ENCODE measurements at places on chromosomes 5 and 9.

- no peak for DNase-seq
Measured at GRCh38 chr5:177195307-177195952, 61.9 kb downstream of the NSD1 start.

DNA sequence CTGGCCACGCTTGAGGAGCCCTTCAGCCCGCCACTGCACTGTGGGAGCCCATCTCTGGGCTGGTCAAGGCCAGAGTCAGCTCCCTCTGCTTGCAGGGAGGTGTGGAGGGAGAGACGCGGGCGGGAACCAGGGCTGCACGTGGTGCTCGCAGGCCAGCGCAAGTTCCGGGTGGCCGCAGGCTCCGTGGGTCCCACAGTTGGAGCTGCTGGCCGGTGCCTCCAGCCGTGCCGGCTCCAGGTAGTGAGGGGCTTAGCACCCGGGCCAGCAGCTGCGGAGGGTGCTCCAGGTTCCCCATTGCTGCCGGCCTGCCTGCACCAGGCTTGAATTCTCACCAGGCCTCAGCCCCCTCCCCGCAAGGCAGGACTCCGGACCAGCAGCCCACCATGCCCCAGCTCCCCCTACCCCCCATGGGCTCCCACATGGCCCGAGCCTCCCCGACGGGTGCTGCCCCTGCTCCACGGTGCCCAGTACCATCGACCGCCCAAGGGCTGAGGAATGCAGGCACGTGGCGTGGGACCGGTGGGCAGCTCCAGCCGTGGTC lies 192.8 kb upstream of the IZUMO3 start:
- no peak for DNase-seq

DNA sequence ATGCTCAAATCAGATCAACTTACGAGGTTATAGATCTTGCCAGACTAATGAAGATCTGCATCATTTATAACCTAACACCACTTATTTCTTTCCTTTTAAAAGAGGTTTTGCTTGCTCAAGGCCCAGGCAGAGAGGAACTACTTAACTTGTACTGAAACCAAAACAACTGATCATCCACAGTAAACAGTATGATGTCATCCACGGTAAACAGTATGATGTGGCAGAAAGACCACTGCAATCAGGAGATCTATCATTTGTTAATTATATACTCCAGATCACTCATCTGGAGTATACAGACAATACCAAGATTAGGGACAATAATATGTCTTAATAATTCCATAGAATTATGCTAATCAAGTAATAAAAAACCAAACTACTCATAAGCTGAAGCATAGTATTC lies 116.8 kb downstream of the ADAMTS6 start:
- DNase-seq, result no peak

DNA sequence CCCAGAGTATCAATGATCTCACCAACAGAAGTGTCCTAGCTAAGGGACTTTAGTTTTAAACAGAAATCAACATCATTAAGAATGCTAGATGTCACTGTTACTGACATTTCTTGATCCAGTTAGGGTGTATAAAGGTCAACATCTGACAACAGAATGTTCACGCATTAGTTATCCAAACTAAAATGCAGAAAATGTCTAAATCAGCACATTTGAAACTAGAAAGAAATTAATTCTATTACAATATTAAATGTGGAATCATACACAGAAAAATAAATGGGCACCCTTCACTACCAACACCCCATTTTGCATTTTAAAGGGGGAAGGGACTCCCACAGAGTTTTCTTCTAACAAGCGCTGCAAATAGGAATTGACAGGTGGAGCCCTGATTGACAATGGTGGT lies 24.5 kb downstream of the ELAVL2 start:
- DNase-seq, result no peak

DNA sequence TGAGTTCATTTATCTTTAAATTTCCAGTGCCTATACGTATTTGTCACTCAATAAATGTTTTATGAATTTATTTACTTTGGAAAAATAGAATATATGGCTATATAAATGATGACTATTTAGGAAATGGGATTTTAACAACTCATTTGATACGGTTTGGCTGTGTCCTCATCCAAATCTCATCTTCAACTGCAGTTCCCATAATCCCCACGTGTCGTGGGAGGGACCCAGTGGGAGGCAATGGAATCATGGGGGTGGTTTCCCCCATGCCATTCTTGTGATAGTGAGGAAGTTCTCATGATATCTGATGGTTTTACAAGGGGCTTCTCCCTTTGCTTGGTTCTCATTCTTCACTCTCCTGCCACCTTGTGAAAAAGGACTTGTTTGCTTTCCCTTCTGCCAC lies 187.6 kb upstream of the EFNA5 start:
- no peak for DNase-seq

GRCh38 chr9:91884696-91885687 lies 65.0 kb downstream of the ROR2 start:
- DNase-seq, result no peak

GRCh38 chr5:115811406-115811805 lies 5.1 kb downstream of the CDO1 start:
- DNase-seq, result no peak

DNA sequence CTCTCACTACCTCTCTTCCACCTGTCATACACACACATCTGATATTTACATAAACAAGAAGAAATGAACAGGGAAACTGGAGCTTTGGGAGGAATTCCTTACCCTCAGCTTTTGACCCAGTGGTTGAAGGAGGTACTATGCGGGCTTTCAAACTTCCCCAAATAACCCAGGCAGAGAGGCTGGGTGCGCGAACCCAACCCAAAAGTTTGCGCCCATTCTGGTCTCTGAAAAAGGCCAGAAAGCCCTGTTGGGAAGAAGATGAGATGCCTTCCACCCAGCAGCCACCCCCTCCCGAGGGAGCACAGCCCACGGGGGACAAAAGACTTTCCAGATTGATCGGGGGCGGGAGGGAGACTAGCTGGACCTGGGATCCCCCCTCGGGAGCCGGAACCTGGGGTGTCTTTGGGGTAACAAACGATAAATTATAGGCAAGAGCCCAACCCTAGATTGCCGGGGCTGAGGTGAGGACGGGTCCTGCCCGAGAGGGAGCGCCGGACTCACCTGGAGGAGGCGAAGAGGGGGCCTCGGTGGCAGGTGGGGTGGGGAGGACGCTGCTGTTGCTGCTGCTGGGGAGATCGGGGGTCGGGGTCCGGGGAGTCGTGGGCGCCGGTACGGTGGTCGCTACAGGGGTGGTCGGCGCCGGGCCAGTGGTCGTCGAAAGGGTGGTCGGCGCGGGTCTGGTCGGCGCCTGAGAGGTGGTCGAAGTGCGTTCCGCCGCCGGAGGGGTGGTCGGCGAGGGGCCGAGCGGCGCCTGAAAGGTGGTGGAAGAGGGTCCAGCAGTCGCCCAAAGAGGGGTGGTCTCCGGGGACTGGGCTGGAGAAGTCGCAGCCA lies 798 bp downstream of the MEGF9 start:
- DNase-seq, result peak; percentile 60

DNA sequence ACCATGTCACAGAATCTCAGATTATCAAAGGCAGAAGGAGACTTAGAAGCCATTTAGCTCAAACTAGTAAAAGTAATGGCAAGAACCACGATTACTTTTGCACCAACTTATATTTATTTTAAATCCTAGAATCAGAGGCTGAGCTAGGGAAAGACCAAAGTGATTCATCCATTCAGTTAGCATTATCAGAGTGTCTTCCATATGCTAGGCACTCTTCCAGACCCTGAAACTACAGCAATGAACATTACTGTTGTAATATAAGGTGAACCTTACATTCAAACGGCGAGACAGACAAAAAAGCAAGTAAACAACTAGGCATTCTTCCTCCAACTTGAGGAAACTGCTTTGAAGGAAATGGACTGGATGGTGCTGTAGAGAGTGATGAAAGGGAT lies 7.9 kb downstream of the PDE6A start:
- DNase-seq, result no peak

DNA sequence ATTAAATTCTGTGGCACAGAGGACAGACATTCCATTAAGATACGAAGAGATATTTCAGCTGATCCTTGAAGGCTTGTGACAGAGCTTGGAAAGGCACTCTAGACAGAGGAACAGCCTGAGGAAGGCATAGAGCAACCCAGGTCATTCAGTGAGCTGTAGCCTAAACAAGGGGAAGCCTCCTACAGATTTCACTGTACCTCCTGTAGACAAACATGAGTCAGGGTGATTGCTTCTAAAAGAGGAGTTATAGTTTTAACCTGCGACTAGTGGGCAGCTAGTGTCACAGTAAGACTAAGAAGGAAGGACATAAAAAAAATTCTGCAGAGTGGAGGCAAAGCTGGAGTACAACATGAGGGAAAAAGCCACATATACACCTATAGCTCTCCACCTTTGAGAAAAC lies 43.5 kb upstream of the ANKDD1B start:
- no peak for DNase-seq

DNA sequence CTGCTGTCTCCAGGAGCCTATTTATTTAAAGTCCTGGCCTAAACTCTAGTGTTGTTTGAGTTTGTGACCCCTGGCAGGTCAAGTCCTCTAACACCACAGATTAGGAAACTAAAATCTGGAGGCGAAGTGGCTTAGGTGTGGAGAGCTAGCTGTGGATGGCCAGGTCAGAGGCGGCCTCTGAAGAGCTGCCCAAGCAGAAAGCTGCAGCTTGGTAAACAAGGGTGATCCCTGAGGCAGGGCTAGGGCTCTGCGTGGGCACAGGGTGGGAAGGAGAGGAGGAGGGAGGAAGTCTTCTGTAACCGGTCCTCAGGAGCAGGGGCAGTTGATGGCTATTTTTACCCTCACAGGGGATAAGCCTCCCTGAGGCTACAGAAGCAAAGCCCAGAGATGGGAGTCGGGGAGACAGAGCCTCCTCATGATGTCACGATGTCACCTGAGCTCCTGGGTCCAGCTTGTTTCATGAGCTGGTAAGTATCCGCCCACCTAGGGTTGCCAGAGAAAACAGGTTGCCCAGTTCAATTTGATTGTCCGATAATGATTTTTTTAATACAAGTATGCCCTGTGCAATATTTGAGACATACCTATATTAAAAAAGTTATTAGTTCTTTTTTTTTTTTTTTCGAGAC lies 25.9 kb upstream of the BOD1 start:
- no peak for DNase-seq

DNA sequence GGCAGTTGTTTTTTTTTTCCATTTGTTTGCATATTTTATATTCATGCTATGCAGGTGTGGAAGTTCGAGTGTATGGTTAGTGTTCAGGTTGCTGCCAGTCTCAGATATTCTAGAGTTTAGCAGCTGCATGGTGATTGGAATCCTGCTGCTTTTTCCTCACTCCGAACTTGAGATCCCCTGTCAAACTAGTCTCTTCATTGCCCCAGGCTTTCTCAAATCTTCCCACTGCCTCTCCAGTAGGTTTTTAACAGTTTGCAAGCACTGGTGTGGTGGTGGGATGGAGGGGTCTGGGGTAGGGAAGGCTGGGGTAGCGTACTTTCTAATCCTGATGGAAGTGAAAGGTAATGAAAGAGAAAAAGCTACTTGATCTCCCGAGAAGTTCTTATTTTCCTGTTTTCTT lies 112.9 kb downstream of the CHSY3 start:
- DNase-seq, result no peak

- no peak for DNase-seq
Measured at GRCh38 chr5:140169410-140169809, 5.6 kb upstream of the CYSTM1 start.

GRCh38 chr9:95505717-95506427 lies 10.9 kb downstream of the PTCH1 start:
- DNase-seq, result peak; percentile 84

DNA sequence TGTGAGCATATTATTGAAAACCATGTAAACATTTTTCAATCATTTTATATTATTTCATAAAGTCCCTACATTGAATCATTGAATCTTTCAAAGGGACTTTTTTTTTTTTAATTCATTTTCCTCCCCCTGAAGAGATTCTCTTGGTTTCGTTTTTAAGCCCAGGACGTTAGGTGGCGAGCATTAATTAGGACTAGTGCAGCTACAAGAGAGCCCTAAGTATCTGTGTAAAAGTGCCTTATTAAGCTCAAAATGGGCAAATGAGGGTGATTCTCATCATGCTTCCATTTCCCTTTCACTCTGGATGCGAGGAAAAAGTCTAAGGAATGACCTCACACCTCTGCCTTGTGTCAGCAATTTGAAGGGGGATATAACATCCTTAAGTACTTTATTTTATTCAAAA lies 517.9 kb upstream of the ITGA1 start:
- peak; percentile 5 for DNase-seq

- DNase-seq, result peak; percentile 4
Measured at GRCh38 chr5:53543401-53543800, 17.0 kb upstream of the NDUFS4 start.

- DNase-seq, result no peak
Measured at GRCh38 chr9:36162211-36162738, 6.9 kb upstream of the CCIN start.

DNA sequence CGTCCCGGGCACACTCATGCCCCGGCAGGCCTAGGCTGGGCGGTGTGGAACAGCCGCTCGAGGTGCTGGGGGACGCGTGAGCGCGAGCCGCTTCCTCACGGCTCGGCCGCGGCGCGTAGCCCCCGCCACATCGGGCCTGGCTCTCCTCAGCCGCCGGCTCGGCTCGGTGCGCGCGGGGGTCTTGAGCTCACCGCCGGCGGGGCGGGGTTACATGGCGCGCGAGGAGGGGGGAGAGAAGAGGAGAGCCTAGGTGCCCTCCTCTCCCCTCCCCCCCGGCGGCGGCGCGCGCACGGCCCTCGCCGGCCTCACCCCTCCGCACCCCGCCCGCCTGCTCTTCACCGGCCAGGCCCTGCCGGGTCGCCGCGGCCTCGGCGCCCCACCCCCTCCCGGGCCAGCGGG lies 7.7 kb downstream of the RANBP6 start:
- peak; percentile 81 for DNase-seq

- no peak for DNase-seq
Measured at GRCh38 chr5:118033686-118034338, 954.5 kb downstream of the DTWD2 start.

GRCh38 chr9:137305060-137305797 lies 3.2 kb upstream of the NRARP start:
- no peak for DNase-seq

DNA sequence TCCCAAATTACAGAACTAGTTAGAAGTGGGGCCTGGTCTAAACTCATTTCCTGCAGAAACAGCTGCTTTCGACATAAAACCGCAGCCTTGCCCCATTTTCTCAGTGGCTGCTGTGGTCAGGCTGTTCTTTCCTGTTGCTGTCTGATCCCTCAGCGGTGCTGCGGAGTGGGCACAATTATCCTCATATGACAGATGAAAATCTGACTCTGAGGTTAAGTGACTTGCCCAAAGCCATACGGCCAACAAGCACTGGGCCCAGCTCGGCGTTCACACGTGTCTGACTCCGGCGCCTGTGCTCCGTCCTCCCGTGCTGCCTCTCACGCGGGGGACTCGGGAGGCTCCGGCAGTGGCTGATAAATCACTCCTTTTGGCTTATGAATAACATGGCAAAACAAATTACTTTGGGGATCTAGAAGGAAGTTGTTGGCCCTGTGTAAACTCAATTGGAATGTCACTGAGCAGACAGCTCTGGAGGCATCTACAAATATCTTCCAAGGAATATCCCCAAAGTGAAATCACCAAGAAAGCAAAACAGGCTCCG lies 142.6 kb upstream of the LMX1B start:
- DNase-seq, result peak; percentile 94

DNA sequence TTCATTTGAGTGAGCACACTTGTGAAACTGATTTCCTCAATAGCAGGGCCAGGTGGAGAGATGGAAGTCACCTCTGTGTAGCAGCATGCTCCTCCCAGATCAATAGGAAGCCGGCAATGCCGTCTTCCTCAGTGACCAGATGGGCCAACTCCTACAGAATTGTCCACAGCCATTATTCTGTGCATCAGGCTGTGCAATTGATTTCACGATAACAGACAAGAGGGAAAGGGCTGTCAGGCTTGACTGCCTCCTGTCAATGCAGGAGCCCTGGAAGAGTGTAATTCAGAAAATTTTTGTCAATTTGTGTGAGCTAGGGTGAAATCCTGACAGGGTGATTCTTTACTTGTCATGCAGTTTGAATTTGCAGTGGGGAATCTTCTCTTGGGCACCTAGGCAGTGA lies 838.4 kb upstream of the NUDT12 start:
- DNase-seq, result no peak
